Endothelial cell of coronary artery (primary cell): ENCODE measurements at places on chromosomes 5 and 9. TPM values are rescaled to one million over a fixed set of nuclear protein-coding genes. Genes with fewer than 3 reads are reported as not detected.

Gene UBTD2
- total RNA-seq: 21.1 and 23.5 TPM in 2 replicates

Gene KIF4B
- total RNA-seq: 0.19 and 0.27 TPM in 2 replicates

Gene DOCK8
- total RNA-seq: 0.36 and 0.56 TPM in 2 replicates

Gene BSPRY
- not detected in 2 replicates for total RNA-seq

Gene PGM5
- total RNA-seq: 1.1 TPM in 1 of 2 replicates, not detected in the other

Gene DRD1
- not detected in 2 replicates for total RNA-seq

Gene LCN1
- 0.66 TPM in 1 of 2 replicates, not detected in the other for total RNA-seq

Gene NR2F1-AS1
- total RNA-seq: 17.5 and 27.9 TPM in 2 replicates

Gene PNPLA7
- total RNA-seq: 0.36 and 0.47 TPM in 2 replicates
